CD8-positive, alpha-beta memory T cell (primary cell): ENCODE measurements at places on chromosomes 5 and 9. TPM values are rescaled to one million over a fixed set of nuclear protein-coding genes. Genes with fewer than 3 reads are reported as not detected.

- H3K4me1 ChIP-seq, result no peaks in the 10 kb centered on the region
- no peak overlapping the region for H3K4me3 ChIP-seq
- DNase-seq, result no peak
- H3K36me3 ChIP-seq, result no peaks in the 10 kb centered on the region
- no peaks in the 10 kb centered on the region for H3K27me3 ChIP-seq
Observed at GRCh38 chr9:112621018-112621655, 96.8 kb downstream of the INIP start.

- H3K27me3 ChIP-seq, result no peaks in the 10 kb centered on the region
- H3K4me3 ChIP-seq, result no peak overlapping the region
- no peaks in the 10 kb centered on the region for H3K36me3 ChIP-seq
Observed at GRCh38 chr9:93589688-93590087, 13.3 kb downstream of the PHF2 start.

- H3K27me3 ChIP-seq, result no peaks in the 10 kb centered on the region
- no peak for DNase-seq
- no peaks in the 10 kb centered on the region for H3K36me3 ChIP-seq
- no peak overlapping the region for H3K4me3 ChIP-seq
Observed at GRCh38 chr5:103896593-103896992, 334.0 kb upstream of the NUDT12 start.

DNA sequence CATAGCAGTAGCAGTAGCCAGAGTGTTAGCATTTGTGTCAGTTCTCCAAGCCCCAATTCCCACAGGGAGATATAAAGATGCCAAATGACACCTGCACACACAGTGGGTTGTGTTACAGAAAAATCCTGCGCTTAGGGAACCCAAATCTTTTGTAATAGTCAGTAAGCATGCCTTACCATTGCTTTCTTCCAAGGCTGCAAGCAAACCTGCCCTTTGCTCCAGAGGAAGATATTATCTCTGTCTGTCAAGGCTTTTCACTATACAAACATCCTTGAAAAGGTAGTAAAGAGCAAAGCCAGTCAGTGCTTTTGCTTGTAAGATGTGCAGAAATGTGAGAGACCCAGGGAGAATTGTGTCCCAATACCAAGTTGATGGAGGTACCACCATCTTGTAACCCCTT, 2.9 kb downstream of the ANKDD1B start:
- H3K4me3 ChIP-seq, result no peak overlapping the region
- no peak overlapping the region for H3K27ac ChIP-seq
- H3K4me1 ChIP-seq, result peaks cover 5% of the 10 kb centered on the region
- H3K36me3 ChIP-seq, result no peaks in the 10 kb centered on the region

- no peak overlapping the region for H3K4me3 ChIP-seq
- H3K4me1 ChIP-seq, result peaks cover 11% of the 10 kb centered on the region
- no peak overlapping the region for H3K27ac ChIP-seq
- H3K27me3 ChIP-seq, result no peaks in the 10 kb centered on the region
Observed at GRCh38 chr5:143370440-143370839, 33.0 kb downstream of the NR3C1 start.

GRCh38 chr5:43290726-43291125, 22.5 kb downstream of the HMGCS1 start:
- H3K27ac ChIP-seq, result no peak overlapping the region
- no peaks in the 10 kb centered on the region for H3K27me3 ChIP-seq
- H3K4me1 ChIP-seq, result no peaks in the 10 kb centered on the region

GRCh38 chr5:174312641-174313040, 267.1 kb downstream of the NSG2 start:
- no peak overlapping the region for H3K4me3 ChIP-seq
- H3K27ac ChIP-seq, result no peak overlapping the region
- H3K4me1 ChIP-seq, result no peaks in the 10 kb centered on the region
- H3K27me3 ChIP-seq, result no peaks in the 10 kb centered on the region
- no peak for DNase-seq
- no peaks in the 10 kb centered on the region for H3K36me3 ChIP-seq

DNA sequence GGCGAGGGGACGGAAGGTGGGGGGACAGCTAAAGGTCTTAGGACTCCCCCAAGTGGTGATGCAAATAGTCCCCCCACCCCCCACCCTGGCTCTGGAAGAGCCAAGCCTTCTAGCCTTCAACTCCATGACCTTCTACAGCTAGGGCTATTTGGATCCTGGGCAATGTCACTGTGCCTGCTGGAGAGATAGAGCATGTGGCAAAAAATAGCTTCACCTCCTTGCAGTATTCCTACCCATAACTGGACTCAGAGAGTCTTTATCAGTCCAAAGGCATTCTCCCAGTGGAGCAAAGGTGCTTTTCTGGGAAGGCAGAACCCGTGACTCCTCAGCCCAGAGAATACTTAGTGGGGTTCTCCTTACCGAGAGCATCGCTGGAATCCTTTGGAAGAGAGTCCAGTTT, 48.9 kb upstream of the PPARGC1B start:
- H3K4me1 ChIP-seq, result no peaks in the 10 kb centered on the region
- H3K4me3 ChIP-seq, result no peak overlapping the region
- no peaks in the 10 kb centered on the region for H3K36me3 ChIP-seq
- no peaks in the 10 kb centered on the region for H3K27me3 ChIP-seq
- no peak for DNase-seq
- no peak overlapping the region for H3K27ac ChIP-seq

GRCh38 chr9:73133921-73134407, 17.7 kb upstream of the ANXA1 start:
- no peaks in the 10 kb centered on the region for H3K27me3 ChIP-seq
- no peak overlapping the region for H3K27ac ChIP-seq
- no peak overlapping the region for H3K4me3 ChIP-seq
- H3K36me3 ChIP-seq, result no peaks in the 10 kb centered on the region

- H3K4me3 ChIP-seq, result no peak overlapping the region
- no peak for DNase-seq
- H3K4me1 ChIP-seq, result no peaks in the 10 kb centered on the region
- H3K27ac ChIP-seq, result no peak overlapping the region
Observed at GRCh38 chr9:135693265-135693664, 6.0 kb downstream of the SOHLH1 start.

DNA sequence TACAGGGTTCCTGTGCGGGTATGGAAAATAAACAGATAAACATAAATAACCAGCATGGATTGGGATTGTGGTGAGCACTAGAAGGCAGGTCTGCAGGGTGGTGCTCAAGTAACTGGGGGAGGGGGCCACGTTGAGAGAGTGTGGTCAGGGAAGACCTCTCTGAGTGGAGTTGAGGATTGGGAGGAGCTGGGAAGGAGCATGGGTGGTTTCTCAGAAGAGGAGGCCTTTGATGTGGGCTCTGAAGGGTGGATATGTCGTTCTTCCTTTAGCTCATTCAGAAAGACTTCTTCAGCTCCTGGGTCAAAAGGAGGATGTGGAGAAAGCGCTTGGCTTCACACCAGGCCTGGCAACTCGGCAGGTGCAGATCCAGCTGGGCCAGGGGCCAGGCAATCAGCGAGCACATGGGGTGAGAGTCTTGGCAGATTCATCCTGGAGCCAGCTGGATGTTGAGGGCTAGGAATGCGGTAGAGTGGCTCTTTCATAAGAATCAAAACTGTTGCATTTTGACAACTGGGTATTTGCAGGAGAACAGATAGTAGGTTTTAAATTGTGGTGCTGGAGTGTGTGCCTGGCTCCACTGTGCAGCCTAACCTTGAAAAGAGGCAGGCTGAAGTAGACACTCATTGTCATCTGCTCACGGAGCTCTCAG, 71.7 kb downstream of the PCSK5 start:
- H3K36me3 ChIP-seq, result no peaks in the 10 kb centered on the region
- H3K27me3 ChIP-seq, result no peaks in the 10 kb centered on the region
- H3K27ac ChIP-seq, result no peak overlapping the region
- peaks cover 12% of the 10 kb centered on the region for H3K4me1 ChIP-seq

- peak overlapping the region; percentile 68 for H3K4me3 ChIP-seq
- no peaks in the 10 kb centered on the region for H3K27me3 ChIP-seq
- peak; percentile 50 for DNase-seq
- peak overlapping the region; percentile 79 for H3K27ac ChIP-seq
- H3K4me1 ChIP-seq, result peaks cover 37% of the 10 kb centered on the region
Observed at GRCh38 chr5:180494510-180495181, 467 bp downstream of the CNOT6 start.

Gene TMEM232
- total RNA-seq, result 0.38 TPM

Gene TMC1
- not detected for total RNA-seq

Gene SLC36A2
- not detected for total RNA-seq

Gene FOXI1
- not detected for total RNA-seq

Gene SRP19
- total RNA-seq, result 68.3 TPM

Gene SLC25A2
- total RNA-seq, result 0.35 TPM

Gene KIF20A
- 29.3 TPM for total RNA-seq

Gene WWC1
- total RNA-seq, result 0.77 TPM

Gene SPATA31A3
- total RNA-seq, result not detected

Gene CATSPER3
- 0.18 TPM for total RNA-seq

Gene FBP1
- 0.53 TPM for total RNA-seq

Gene HBEGF
- total RNA-seq, result 2.1 TPM

Gene P4HA2
- total RNA-seq, result 7.9 TPM
